Smooth muscle cell of bladder (primary cell): ENCODE measurements at places on chromosomes 13 and 19. TPM values are rescaled to one million over a fixed set of nuclear protein-coding genes. Genes with fewer than 3 reads are reported as not detected.

The CEBPG gene
- 18.7 and 34.7 TPM in 2 replicates for total RNA-seq

The TMEM59L gene
- total RNA-seq, result 1.00 and 2.3 TPM in 2 replicates

The PEG3 gene
- 0.55 and 0.85 TPM in 2 replicates for total RNA-seq

The GPR4 gene
- not detected in 2 replicates for total RNA-seq

The EPS8L1 gene
- total RNA-seq, result 0.09 and 0.85 TPM in 2 replicates

The PABPC3 gene
- total RNA-seq, result 0.09 and 0.14 TPM in 2 replicates

The ESD gene
- 84.9 and 87.2 TPM in 2 replicates for total RNA-seq

The SNRNP70 gene
- 106 and 162 TPM in 2 replicates for total RNA-seq

The ZSWIM9 gene
- 1.00 and 1.4 TPM in 2 replicates for total RNA-seq

The ELAVL3 gene
- total RNA-seq, result not detected in 2 replicates

The CCL25 gene
- total RNA-seq, result not detected in 2 replicates

The TYROBP gene
- total RNA-seq, result not detected in 2 replicates

The KLK4 gene
- not detected in 2 replicates for total RNA-seq

The EBI3 gene
- not detected in 2 replicates for total RNA-seq

The GPR12 gene
- total RNA-seq, result not detected in 2 replicates
